ENCODE measurements at places on chromosomes 3 and 15.

DNA sequence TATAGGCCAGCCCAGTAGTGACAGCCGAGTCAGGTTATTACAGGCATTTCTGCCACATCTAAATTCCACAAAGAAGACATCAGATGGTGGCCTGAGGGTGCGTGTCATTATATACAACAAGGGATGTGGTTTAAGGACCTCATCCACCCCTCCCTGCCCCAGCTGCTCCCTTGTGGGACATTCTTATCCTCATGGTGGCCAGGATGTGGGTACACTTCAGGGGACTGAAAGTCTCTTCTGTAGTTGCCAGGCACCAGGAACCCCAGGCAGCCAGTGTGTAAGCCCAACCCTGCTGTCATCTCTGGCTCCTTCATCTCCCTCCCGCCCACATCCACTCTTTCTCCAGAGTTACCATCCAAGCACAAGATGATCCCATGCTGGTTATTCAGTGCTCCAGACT is 224.9 kb upstream of the TOPAZ1 start:
- no peak for DNase-seq

DNA sequence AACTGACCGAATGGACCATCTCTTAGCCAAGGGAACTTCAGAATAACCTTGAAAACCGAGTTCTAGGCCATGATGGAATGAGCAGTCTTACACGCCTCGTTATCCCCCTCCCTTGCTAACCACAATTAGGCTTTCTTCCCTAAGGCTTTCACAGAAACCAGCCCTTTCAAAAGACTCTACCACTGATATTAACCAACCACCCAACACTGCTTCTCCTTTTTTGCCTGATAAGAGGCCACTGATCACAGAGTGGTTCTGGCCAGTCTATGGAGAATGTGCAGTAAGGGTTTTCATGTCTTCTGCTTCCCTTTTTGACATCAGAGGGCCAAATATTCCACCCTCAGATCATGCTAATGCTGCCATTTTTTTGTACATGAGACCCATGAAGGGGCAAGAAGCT is 59.3 kb downstream of the MCF2L2 start:
- DNase-seq, result no peak

GRCh38 chr15:61644550-61644949 is 415.4 kb upstream of the RORA start:
- no peak for DNase-seq

GRCh38 chr3:101518421-101518871 is 5.4 kb upstream of the SENP7 start:
- no peak for DNase-seq

DNA sequence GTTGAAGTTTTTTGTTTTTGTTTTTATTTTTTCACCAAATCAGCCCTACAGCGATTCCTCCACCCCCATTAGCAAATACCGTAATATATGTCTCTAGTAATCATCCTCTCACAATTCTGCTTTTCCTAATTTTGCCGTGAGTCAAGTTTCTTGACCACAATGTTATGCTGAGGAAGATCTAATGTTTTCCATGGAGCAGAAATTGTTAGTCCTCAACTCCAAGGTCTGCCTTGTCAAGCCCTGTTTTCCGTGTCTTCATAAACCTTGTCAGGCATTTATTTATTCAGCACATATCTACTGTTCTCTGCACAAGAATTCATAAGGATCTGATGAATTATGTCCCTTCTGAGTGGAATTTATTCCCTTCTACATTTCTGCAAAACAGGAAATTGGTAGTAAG is 372.8 kb downstream of the RBMS3 start:
- DNase-seq, result no peak

GRCh38 chr3:122024800-122025199 is 2.8 kb upstream of the ILDR1 start:
- no peak for DNase-seq

DNA sequence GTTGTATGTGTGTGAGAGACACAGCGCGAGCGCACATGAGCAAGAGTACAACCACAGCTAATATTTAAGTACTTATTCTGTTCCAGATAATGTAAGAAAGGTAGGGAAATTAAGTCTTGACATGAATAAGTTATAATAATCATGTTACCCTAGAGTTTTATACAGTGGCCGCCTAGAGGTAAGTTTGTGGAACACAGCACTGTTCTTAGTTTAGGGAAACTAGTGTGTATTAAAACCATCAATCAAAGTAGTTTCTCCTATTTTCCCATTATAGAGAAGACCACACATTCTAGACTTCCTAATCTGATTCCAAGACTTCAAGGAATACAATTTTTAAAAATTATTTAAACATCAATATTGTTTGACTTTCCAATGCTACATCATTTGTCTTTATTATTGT is 9.5 kb downstream of the ALDH1A2 start:
- no peak for DNase-seq

DNA sequence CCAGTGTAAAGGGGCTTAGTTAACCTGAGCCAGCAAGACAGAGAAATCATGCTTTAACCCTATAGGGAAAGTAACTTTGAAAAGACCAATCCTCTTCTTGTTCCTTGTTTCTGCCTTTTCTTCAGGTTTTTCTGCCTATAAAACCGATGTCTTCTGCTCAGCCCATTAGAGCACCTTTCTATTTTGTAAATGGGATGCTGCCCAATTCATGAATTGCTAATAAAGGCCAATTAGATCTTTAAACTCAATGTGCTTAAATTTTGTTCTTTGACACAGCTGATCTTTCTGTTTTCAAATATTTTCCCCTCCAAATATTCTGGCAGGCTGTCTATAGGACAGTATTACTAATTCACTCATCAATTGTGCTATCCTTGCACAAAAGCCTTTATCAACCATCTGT is 33.8 kb upstream of the SPTSSB start:
- no peak for DNase-seq

GRCh38 chr3:141262308-141262705 is 30.7 kb downstream of the PXYLP1 start:
- DNase-seq, result no peak

- no peak for DNase-seq
Measured at GRCh38 chr15:76338486-76339304, 2.1 kb downstream of the ISL2 start.

GRCh38 chr15:74300057-74300795 is 64.1 kb downstream of the CCDC33 start:
- no peak for DNase-seq

GRCh38 chr3:197926418-197926817 is 23.6 kb upstream of the RPL35A start:
- no peak for DNase-seq

All from stimulated activated CD4-positive, alpha-beta T cell treated with anti-CD3 and anti-CD28 coated beads, Interleukin-1b, Interleukin-23, amount 100 ng/mL, for 1 hour (primary cell).